ENCODE measurements at places on chromosomes 2 and 18.

DNA sequence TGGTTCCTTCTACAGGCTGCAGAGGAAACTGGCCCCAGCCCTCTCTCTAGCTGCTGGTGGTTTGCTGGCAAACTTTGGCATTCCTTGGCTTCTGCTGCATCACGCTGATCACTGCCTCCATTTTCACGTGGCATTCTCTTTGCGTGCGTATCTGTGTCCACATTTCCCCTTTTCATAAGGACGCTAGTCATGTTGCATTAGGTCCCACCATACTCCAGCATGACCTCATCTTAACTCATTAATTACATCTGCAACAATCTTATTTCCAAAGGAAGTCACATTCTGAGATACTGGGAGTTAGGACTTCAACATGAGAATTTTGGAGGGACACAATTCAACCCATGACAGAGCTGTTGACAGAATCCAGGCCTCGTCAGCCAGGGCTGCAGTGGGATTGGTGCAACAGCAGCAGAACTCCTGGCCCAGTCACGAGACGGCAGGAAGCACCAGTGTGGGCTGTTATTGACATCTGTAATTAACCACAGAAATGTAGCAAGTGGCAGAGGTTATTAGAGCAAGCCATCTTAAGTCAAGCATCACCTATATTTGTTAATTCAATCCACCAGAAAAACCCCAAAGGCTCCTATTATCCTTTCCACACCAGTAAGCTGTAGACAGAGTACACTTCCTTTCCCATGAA, 132.4 kb downstream of the TMEM163 start:
- DNase-seq = no peak

DNA sequence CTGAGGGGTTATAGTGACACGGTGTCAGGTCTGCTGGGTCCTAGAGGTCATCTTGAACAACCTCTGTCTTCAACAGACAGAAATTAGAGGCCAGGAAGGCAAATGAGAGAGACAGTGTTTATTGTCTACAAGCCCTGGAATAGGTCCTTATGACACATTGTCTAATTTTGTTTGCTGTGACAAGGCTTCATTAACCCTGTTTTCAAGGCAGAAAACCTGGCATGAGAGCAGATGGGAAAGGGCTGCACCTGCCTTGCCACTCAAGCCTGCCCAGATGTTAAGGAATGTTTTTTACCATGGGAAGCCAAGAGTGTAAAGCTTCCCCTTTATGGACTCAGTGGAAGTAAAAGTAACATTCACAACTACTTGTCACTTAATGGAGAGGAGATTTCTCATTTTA, 275.3 kb downstream of the KCNS3 start:
- no peak for DNase-seq

- no peak for DNase-seq
Observed at GRCh38 chr2:15673919-15674636, 82.4 kb downstream of the DDX1 start.

- no peak for DNase-seq
Observed at GRCh38 chr2:216388046-216388884, 16.0 kb upstream of the MARCHF4 start.

DNA sequence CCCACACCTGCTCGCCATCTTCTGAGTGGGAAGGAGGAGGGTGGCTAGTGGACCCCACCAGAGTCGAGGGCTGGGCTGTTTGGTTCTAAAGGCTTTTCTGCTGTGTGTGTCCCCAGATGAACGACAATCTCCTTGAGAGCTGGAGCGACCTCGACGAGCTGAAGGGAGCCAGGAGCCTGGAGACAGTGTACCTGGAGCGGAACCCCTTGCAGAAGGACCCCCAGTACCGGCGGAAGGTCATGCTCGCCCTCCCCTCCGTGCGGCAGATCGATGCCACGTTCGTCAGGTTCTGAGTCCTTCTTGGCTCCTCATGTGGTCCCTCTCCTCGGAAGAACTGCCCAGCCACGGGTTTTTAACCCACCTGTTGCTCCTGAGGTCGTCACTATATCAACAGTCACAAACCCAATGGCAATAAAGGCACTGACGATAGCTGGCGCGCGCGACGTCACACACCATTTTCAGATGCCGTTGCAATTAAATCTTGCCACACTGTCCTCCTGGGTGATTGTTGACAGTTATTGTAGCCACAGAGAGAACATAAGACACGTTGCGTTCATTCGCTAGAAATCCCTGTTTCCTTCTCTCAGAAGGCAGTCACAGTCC, 5.8 kb upstream of the ANO7 start:
- no peak for DNase-seq

GRCh38 chr2:202669841-202670240, 35.1 kb downstream of the FAM117B start:
- peak; percentile 3 for DNase-seq

GRCh38 chr18:58495634-58496033, 133.3 kb downstream of the ALPK2 start:
- DNase-seq = no peak

DNA sequence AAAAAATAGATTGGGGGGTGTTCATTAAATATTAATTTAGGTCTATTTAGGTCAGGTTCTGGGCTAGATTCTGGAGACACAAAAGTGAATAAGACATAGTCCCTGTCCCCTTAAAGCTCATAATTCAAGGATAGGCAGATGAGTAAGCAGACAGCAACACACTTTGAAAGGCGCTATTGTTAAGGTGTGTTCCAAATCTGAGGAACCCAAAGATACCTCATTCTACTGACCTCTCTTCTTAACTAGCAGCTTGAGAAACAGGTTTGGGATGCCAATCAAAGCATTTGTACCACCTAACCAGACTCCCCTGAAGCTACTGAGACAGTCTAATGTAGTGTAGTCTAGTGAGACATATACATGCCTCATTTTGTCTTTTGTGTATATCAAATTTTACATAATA, 34.8 kb downstream of the SEMA4F start:
- DNase-seq = no peak

- DNase-seq = peak; percentile 44
Observed at GRCh38 chr2:177325554-177325953, 61.0 kb upstream of the NFE2L2 start.
